ENCODE measurements at places on chromosomes 5 and 9.

GRCh38 chr5:15502208-15502607 lies 2.2 kb downstream of the FBXL7 start:
- DNase-seq = no peak

GRCh38 chr5:112634796-112635195 lies 102.9 kb upstream of the APC start:
- DNase-seq = no peak

- no peak for DNase-seq
Observed at GRCh38 chr5:66138637-66139317, 5.3 kb upstream of the SREK1 start.

DNA sequence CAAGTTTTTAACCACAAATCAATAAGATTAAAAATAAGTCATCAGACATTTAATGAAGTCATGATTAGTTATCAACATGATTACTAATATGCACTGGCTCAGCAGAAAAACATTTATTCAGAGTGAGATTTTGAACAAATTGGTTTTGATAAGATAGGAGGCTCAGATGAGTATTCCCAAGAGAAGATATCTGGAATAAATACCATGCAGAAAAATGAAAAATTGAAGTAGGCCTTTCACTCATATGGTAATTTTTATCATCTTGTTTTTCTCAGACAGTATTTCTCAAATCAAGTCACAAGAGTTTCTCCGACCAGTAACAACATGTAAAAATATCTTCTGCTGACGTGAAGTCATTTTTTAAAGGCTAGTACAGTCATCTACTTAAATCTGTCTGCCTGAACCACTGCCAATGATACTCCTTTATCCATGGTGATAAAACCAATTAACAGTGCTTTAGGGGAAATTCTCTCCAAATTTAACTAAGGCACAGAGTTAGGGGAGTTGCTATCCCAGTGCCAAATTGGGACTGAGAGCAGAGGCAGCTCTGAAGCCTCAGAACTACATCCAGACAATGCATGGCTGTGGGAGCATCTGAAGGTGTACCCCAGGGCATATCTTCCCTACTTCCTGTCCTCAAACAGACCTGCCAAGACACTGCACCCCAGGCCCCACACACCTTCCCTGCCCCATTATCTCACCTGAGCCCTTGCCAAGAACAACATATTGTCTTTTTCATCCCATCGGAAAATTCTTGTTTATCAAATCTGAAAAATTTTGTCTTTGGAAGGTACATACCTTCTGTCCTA lies 105.5 kb upstream of the TSLP start:
- DNase-seq = no peak

DNA sequence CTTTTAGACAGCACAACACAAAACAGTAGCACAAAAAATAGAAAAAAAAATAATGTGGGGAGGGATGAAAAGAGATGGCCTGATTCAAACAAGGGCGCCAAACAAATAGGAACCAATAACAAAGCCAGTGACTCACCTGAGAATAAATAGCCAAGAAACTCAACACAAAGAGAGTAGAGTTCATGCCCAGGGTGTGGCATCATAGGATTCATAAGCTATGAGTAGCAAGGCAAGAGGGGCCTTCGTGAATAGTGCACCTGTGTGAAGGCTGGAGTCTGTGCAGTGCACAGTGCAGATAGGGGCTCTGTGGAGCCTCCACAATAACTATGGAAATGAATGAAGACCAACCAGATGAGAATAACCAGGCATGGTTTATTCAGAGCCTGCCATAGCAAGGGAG lies 541.7 kb downstream of the SPOCK1 start:
- DNase-seq = no peak

DNA sequence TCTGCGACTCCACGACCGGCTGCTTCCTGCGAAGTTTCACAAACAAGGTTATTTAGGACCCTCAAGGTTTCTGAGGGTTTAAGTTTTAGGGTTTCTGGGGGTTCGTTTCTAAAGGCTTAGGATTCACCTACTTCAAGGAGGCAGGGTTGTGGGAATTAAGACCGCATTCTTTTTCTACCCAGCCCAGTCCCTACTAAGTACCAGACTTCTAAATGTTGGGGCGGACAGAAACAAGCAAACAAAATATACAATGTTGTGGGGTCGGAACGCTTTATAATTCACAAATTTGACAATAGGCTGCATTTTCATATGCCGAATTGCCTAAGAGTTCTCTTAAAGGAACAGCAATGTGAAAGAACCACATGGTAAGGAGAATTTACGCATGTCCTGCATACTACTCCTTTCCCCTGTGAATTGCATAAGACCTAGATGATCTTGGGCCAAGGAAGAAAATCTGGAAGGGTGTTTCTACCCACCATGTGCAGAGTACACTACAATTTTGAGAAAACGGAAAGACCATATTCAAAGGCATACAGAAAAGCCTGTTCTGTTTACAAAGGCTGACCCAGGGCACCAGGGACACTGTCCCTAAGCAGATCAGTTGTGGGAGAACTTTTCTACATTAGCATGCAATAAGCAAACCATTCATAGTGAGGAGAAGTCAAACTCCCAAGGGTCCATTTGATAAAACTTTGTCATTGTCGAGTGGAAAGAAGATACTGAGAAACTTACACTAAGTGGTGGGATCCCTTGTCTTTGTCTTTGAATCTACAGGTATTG lies 457.3 kb downstream of the RAB3C start:
- no peak for DNase-seq

DNA sequence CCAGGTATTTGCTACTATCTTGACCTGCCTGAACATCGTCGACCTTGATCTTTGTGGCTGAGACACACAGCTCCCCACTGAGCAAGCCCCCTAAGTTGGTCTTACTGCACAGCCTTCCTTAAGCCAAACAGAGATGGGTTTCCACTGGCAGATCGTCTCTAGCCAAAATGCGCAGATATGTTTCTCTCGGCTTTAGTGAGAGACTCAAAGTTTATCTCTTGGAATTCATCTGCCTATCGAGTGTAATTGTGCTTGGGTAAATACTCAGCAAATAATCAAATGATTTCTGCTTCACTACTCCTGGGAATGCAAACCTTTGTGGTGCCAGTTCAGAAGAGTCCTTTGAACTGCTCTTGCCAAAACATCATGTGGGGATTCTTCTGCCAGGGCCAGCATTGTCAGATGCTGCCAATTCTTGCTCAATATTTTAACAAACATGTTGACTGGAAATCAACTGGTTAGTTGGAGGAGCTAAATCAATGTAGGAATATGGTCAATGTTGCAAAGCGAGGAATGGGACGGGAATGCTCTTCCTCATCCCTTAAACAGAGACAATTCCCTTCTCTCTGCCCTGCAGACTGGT lies 141.2 kb upstream of the SLC28A3 start:
- DNase-seq = no peak

DNA sequence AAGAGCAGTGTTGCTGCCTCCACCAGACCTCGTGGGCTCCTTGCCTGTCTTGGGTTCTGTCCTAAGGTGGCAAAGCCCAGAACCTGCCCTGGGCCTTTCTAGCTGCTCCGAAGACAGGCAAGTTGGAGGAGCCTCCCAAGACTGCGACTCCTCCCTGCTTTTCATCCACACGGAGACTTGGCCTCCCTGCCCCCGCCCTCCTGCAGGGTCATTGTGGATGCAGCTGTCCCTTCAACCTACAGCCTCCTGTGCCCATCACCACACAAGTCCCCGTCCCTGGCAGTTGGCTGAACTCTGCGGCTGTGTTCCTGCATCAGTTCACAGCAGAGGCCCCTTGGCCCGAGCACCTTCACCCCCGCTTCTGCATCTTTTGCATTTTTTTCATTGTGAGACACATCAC lies 59.2 kb downstream of the WNK2 start:
- DNase-seq = no peak

DNA sequence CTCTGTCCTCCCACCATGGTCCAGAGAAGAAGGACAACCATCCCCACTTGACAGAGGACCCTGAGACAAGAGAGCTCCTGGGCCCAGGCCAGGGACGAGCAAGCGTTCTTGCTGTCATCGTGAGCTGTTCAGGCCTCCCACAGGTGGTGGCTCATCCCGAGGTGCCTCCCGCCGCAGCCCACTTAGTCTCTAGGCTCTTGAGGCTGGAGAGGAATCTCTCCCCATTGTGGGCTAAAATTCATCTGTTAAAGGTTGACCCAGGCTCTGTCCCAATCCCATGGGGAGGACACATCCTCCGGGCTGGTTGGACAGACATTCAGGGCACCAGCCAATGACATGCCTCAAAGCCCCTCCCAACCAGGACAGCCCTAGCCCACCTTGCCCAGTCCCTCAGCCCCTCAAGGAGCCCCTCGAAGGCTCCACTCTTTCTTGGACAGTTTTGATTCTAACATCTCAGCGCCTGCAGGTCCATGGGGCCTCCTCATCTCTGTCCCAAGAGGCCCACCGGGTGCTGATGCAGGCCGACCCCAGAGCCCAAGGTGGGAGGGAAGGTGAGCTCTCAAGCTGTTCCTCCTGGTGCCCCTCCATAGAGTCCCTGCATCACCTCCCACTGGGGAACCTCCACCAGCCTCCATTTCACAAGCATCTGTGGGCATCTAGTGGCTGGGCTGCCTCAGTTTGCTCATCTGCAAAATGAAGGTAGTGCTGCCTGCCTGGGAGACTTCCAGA lies 52.9 kb downstream of the BARX1 start:
- no peak for DNase-seq

- no peak for DNase-seq
Observed at GRCh38 chr5:108271127-108271526, 110.8 kb downstream of the FBXL17 start.

DNA sequence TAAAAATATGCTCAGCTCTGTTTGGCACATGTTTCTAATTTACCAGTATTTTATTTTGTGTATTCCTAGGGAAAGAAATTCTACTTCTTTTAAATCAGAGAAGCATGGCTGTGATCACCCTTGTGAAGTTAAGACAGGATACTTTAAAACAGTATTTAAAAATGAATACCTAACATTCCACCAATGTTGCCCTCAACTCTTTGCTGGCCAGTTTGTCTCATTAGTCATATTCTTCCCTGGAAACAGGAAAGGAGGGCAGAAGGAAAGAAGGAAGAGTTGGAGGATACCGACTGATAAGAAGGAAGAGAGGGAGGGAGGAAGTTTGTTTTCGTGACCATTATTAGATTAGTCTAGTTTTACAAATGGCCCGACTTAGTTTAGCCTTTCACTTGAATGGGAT lies 137.4 kb downstream of the PLK2 start:
- no peak for DNase-seq

DNA sequence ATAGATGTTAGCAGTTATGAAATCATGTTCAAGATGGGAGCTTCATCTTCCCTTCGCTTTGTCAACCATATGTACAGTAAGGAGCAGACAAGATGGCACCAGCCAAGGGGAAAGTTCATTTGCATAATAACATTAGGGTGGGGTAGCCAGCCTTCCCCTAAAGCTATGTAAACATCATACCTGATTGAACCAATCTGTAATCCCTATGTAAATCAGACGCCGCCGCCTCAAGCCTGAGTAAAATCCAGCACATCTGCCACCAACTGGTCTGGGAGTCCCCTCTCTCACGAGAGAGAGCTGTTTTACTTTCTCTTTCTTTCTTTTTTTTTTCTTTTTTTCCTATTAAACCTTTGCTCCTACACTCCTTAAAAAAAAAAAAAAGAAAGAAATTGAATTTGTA lies 30.8 kb upstream of the REEP2 start:
- DNase-seq = no peak

DNA sequence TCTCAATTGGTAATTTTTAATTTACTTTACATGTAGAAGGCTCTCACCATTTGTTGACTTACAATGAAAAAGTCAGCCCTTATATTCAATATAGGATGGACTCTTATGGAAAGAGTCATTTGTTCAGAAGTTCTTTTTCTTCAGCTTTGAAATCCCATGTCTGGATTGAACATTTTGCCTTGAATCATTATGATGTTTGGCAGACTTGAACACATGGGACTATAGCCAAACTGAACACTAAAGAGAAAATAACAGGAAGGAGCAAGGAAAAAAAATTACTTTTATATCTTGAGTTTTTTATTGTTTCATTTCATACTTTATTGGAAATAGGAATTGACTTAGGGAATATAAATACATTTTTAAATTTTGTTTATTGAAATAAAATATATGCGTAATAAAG lies 1503.0 kb downstream of the EFNA5 start:
- DNase-seq = no peak

DNA sequence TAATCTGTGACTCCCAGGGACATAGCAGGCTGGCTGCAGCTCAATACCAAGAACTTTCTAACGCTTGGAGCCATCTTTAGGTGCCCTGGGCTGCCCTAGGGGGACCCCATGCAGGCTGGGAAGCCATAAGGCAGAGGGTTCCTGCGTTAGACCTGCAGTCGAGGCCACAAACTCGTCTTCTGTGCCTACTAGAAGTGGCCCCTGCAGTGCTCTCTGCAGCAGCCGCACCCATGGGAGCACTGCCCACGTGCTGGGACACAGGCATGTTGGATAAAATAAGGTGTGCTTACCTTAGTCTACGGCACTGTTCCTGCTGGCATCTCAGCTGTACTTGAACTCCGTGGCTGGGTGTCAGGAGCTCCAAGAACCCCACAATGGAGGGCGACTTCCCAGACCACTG lies 9.4 kb downstream of the TOR1B start:
- no peak for DNase-seq

GRCh38 chr9:133080161-133080560 lies 18.4 kb downstream of the CEL start:
- no peak for DNase-seq

DNA sequence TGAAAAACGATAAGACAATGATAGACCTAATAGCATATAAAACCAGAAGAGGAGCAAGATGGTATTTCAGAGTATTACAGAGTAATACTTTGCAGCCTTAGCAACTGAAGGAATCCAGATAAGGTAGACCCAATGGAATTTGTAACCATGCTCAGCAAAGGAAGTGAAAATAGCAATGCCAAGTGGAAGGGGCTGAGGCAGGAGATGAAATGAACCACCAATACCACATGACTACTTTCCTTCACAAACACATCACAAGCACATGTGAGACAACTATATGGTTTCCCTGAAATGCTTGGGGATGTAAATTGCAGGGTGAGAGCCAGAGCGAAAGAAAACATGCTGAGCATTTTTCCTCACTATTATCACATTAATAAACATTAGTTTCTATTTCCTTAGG lies 79.8 kb upstream of the MELK start:
- no peak for DNase-seq

GRCh38 chr5:32087086-32088082 lies 86.7 kb downstream of the GOLPH3 start:
- no peak for DNase-seq

DNA sequence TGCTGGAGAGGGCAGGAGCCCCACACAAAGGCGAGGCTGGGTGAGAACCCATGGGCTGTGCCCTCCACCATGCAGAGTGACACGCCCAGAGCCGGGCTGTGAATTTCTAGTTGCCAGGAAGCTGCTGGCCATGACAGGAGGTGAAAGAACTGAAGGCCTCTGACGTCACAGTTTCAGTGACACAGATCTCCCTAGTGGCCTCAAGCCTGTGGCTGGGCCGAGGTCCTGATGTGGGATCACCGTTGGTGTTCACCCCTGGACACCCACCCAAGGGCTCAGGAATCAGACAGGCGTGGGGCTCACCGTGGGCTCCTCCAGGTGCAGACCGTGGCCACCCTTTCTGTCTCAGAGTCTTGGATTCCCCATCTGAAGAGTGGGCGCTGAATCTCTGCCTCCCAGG lies 39.9 kb downstream of the MSX2 start:
- no peak for DNase-seq

Measured in hippocampal formation (tissue), 2 donors.